Stimulated activated CD8-positive, alpha-beta memory T cell treated with anti-CD3 and anti-CD28 coated beads, Interleukin-12 subunit alpha, Interleukin-12 subunit beta, amount 100 ng/mL, for 1 hour (primary cell): ENCODE measurements at places on chromosomes 5 and 9.

GRCh38 chr9:109022873-109023272 lies 9.6 kb upstream of the CTNNAL1 start:
- no peak for DNase-seq

DNA sequence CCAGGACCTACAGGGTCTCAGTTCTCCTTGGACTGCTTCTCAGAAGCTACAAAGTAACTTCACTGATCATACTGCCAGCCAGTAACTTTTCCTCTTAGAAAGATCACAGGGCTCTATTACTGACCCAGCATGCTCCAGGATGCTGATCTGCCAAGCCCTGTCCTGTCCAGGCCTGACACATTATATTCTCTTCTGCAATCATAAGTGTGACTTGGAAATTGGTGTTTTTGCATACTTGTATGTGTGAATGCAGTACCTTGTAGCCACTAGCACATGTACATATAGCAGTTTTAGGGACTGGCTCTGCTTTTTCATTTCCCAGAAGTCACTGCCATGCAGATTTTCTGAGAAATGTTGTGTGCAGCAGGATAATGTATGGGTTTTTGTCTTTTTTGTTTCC lies 40.1 kb upstream of the CCNH start:
- DNase-seq, result no peak

- no peak for DNase-seq
Observed at GRCh38 chr5:69276422-69277174, 41.9 kb downstream of the CDK7 start.

DNA sequence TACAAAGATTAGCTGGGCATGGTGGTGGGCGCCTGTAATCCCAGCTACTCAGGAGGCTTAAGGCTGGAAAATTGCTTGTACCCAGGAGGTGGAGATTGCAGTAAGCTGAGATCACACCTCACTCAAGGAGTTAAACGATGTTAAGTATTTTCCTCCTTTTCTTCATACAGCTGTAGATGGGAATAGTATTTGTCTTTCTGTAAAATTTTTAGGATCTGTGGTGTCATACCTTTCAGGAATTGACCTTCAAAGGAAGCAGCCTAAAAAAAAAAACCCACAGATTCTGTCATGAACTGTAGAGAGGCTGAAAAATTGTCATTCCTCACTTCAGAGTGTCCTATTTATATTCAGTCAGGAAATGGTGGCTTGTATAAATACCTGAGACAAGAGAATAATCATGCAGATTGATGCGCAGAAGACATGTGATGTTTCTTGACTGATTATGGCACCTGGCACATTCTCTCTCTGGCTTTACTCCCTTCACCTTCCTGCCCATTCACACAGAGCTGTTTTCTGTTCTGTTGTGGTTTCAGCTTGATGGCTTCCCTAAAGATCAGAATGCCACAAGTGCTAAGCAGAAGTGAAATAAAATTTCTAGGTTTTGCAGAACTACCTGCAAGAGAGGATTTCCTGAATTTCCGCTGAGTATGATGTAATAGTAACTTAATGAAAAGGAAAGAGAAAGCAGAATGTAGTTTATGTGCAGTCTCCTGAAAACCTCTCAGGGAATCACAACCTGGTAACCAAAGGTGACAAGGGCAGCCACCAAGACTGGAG lies 3.8 kb downstream of the IFNA1 start:
- no peak for DNase-seq

GRCh38 chr5:53613536-53613935 lies 53.1 kb downstream of the NDUFS4 start:
- no peak for DNase-seq

DNA sequence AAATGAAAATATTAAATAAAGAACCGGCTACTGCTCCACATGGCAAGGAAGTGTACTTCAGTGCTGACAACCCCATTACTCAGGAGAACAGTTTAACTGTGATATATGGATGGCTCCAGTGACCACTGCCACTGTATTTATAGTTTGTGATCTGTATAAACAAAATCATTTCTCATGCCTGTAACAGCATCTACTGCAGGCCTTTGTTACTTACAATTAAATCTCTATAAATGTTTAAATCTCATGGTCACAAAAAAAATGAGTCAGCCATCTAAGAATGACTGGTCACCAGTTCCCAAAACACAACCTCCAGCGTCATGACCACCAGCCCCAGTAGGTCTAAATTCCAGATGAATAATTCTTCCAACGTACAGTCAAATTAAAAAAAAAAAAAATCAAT lies 24.6 kb downstream of the SERINC5 start:
- no peak for DNase-seq

DNA sequence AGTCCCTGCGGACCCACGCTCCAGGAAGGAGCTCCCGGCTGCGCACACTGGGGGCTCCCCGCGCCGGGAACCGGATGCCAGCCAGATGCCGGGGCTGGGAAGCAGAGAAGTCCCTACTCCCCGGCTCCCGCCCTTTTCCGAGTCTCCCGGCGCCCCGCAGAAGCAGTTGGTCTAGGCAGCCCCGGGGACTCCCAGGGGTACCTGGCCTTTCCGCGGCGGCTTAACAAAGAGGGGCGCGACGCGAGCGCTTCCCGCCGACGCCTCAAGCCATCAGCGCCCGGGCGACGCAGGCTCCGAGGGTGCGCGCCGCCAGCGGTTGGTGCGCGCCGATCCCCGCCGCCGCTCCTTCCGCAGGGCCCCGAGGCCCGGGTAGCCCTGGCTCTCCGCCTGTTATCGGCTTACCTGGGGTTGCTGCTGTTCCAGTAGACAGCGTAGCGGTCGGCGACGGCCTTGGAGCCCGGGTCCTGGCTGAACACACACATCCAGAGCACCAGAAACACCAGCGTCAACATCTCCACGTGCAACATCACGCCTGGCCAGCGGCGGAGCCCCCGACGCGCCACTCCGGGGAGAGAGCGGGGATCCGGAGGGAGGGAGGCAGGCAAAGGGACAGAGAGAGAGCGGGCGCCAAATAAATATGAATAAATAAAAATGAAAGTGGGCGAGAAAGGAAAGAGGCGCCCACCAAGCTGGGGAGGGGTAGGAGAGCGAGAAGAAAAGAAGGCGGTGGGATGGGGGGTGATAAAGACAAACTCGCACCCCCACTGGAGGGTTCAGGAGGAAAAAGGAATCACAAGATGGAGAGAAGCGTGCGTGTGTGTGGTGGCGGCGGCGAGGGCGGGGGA lies 428 bp downstream of the EFNA5 start:
- no peak for DNase-seq

DNA sequence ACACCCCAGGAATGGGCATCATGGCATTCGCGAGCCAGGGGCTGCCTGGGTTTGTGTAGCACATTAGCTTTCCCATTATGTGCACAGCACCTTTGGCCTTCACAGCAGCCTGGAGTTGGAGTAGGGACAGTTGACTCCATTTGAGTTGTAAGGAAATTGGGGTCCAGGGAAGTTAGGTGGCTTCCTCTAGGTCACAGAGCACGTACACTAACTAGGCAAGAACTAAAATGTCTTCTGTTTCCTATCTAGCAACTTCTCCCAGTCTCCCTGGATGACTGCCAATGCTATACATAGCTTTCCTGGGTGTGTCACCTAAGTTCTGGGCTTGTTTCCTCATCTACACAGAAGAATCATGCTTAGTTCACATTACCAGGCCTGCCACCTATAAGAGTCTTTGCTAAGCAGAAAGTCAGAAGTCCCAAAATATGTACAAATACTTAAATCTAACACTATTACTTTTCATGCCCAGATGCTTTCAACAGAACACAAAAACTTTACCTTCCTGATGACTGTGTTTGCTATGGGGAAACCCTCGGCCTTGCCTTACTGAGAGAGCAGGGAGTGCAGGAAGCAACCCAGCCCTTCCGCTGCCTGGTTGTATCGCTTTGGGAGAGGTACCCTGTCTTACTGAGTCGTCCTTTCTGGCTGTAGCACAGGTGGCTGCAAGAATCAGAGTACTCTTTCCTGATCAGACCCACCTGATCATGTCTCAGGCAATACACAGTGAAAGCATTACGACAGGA lies 12.0 kb downstream of the MACROH2A1 start:
- no peak for DNase-seq

DNA sequence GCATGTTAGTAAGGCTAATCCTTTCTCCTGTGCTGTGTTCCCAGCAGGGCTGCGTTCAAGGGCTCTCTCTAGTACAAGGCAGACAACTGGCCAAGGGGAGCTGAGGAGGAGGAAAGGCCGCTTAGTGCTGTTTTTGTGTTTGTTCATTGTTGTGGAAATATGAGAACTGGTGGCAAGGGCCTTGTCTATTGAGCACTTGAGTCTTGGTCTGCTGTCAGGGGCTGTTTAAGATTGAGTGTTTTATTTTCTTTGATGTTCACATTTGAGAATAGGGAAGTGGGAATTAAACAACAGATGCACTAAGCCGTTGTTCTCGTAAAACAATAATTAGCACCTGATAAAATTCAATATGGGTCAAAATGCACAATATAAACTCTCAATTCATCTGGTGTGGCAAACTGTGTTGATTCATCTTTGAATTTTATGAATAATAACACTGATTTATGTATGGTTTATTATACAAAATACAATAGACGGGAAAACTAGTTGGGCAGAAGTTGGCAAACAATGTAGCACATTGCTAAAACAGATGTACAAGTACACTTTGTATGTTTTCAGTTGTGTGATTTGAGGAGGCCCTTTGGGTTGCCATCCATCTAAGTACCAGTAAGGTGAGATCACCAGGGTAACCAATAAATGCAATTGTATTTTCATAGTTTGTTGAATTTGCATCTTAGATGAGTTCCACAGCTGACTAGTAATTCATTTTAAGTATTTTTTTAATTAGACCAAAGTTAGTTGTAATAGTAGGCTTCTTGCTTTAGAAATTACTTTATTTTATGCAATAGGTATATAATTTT lies 97.6 kb upstream of the GRHPR start:
- no peak for DNase-seq

DNA sequence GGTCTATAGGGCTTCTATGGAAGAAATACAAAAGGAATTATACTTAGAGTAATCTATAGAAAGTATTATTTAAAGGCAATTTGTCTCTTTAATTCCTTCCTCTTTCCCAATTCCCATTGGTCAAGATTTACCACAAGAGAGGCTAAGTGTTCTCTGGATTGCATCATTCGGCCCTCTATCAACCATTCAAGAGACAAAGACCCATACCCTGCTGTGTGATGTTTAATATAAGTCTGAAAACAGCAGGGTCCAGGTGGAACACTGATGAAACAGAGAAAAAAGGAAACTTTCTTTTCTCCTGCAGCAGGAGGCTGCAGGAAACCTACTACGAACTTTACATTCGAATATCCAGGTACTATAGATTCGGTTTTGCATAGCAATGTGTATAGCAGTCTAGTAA lies 323.4 kb downstream of the CHSY3 start:
- no peak for DNase-seq

DNA sequence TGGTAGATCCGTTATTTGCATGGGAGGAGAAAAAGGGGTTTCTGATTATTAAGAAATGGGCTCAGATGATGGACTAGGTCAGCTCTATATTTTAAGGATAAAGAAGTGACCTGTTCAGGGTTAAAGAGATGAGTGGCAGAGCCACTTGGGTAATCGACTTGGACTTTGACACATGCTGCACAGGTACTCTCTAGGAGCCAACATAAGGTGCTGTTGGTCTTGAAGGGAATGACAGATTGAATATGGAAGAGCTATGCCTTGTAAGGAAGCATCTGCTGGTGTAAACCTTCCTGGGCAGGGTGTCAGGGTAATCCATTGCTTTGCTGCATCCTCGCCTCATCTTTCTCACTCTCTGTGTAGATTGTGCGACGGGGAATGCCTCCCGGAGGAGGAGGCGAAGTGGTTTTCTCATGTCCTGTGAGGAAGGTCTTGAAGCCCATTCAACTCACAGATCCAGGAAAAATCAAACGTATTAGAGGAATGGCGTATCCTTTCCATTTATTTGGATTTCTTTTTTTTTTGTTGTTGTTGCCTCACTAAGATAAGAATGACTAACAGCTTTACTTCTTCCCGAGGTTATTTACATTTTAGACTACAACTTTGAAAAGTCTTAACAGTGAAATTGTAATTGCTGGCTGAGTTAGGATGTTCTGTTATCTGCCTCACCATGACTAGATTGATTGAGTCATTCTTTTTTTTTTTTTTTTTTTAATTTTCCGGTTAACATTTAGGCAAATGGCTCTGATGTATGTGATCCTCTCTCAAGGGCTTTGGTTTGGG lies 41.2 kb downstream of the RCL1 start:
- DNase-seq, result no peak

GRCh38 chr5:37787742-37788141 lies 52.1 kb downstream of the GDNF start:
- DNase-seq, result no peak

- DNase-seq, result no peak
Observed at GRCh38 chr9:6838158-6838557, 80.4 kb downstream of the KDM4C start.

GRCh38 chr9:35646153-35646532 lies 4.6 kb downstream of the SIT1 start:
- no peak for DNase-seq

GRCh38 chr5:42767491-42768105 lies 11.0 kb downstream of the CCDC152 start:
- DNase-seq, result no peak

DNA sequence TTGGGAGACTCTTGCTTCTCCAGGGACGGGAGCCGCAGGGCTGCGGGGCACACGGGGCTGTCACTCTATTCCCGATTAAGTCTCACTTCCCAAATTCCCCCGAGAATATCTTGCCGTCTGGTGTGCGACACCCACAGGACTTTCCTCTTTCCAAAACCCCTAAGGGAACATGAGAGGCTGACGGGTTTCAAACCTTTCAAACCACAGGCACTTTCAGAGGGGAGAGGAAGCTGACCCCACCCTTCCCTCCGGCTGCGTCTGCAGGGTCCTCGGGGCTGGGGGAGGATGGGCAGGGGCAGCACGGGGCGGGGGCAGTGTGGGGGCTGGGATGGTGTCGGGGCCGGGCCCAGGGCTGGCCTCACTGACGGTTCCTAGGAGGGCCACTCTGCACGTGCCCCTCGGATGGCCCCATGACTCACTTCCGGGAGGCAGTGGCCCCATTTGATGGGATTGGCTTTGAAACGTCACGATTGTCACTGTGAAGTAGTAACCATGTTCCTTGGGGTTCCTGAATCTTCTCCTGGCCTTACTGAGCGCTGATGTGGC lies 38.2 kb downstream of the SLC9A3 start:
- DNase-seq, result no peak
